ENCODE measurements at places on chromosomes 16 and 17.

GRCh38 chr16:81451753-81452680, 7.4 kb downstream of the CMIP start:
- DNase-seq: peak; percentile 75

- DNase-seq: no peak
Measured at GRCh38 chr17:64385187-64386083, 5.2 kb downstream of the PECAM1 start.

DNA sequence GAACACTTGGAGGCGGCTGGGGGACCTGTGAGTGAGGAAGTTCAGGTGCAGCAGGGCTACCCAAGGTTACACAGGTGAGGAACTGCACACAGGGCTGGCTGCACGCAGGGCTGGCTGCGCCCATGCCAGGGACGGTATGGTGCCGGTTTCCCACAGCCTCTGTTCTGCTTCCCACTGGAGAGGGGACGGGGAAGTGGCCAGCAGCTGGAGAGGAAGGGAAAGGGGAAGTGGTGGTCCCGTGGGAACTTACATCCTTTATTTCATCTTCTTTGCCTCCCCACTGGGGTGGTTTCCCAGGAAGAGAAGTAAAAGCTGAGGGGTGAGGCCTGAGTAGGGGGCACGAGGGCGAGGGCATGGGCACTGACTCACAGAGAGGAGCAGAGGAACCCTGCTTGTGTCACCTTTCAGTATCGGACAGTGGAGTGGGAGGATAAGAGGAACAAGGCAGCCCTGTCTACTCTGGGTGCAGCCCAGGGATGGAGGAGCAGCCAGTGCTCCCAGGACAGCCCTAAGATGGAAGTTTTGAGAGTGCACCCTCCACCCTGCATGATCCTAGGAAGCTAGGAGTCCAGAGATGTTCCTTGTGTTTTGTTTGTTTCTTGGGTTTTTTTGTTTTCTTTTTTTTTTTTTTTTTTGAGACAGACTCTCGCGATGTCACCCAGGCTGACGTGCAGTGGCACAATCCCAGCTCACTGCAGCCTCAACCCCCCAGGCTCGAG, 25.5 kb upstream of the CDH1 start:
- DNase-seq: peak; percentile 37

DNA sequence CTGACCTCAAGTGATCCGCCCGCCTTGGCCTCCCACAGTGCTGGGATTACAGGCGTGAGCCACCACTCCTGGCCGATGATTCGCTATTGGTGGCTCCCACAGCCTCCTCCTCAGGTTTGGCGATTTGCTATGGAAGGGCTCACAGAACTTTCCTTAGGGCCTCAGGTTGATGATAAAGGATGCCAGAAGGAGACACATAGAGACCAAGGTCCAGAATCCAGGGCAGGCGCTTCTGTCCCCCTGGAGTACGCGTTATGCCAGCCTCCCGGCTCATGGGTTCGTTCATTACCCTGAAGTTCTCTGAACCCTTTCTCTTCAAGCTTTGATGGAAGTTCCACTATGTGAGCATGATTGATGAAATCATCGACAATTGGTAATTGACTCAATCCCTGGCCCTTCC, 19.9 kb downstream of the LGALS3BP start:
- DNase-seq: no peak

- no peak for DNase-seq
Measured at GRCh38 chr17:58278661-58279015, 2.1 kb downstream of the MPO start.

GRCh38 chr17:37339321-37339720, 36.5 kb upstream of the C17orf78 start:
- peak; percentile 11 for DNase-seq

DNA sequence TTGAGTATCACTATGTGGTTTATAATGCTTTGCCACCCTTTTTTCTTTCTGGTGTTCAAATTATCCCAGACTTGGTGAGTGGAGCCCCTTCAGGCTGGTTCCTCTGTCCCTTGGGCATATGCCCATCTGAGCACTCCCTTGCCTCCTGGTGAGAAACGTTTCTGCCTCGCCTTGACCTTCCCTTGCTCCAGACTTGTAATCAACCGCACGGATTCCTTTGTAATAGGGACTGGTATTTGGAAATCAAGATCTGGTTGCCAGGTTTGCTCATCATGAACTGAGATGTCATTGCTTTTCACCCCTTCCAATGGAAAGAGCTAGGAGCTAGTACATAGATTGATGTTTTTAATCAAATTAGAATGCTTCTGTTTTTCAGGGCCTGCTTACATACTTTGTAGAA, 43.7 kb downstream of the SEC14L1 start:
- no peak for DNase-seq

- DNase-seq: no peak
Measured at GRCh38 chr16:89391-90302, 11.6 kb downstream of the MPG start.

DNA sequence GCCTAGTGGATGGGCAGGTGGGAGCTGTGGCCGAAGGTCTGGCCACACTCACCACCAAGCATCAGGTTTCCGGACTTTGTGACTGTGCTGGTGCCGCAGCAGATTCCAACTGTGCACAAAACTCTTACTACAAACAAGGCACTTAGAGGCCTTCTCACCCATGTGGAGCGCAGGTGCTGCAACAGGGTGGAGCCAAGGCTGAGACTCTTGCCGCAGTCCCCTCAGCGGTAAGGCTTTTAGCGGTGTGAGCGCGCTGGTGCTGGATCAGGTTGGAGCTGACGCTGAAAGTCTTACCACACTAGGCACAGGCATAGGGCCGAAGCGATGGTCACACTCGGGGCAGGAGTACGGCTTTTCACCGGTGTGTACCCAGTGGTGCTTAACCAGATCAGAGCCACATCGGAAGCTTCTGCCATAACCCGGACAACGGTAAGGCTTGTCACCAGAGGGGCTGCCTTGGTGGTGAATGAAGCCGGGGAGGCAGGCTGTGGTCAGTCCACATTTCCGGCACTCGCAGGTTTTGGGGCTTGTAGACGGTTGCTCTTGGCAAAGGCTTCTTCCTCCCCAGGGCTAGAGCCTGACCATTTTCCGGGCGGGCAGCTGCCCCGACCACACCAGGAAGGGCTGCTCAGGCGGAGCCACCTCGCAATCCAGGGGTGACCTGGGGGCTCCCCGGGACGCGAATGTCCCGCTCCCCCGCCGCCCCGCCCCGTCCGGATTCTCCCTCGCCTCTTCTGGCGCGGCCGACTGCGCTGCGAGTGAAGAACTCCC, 1.0 kb upstream of the ARMC5 start:
- DNase-seq: peak; percentile 34

DNA sequence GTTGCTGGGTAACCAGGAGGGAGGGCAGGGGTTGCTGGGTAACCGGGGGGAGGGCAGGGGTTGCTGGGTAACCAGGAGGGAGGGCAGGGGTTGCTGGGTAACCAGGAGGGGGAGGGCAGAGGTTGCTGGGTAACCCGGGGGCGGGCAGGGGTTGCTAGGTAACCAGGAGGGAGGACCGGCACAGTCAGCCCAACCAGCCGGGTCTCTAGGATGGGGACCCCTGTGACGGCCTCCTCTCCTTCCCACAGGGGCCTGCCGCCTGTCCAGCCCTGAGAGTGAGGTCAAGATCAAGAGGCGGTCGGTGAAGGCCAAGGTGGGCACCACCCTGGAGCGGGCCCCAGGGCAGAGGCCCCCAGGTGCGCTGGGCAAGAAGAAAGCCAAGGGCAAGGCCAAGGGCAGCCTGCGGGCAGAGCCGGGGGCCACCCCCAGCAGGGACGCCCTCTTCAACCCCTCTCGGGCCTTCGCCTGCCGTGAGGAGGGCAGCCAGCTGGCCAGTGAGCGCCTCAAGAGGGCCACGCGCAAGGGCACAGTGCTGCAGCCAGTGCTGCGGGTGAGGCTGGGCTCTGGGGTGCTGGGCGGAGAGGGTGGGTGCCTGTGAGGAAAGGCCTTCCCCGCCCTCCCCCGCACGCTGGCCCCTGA, 54.6 kb downstream of the ACTG1 start:
- no peak for DNase-seq

GRCh38 chr16:6636457-6636856, 696.2 kb upstream of the RBFOX1 start:
- DNase-seq: no peak

GRCh38 chr16:8893426-8893825, 11.3 kb downstream of the LITAFD start:
- DNase-seq: no peak

DNA sequence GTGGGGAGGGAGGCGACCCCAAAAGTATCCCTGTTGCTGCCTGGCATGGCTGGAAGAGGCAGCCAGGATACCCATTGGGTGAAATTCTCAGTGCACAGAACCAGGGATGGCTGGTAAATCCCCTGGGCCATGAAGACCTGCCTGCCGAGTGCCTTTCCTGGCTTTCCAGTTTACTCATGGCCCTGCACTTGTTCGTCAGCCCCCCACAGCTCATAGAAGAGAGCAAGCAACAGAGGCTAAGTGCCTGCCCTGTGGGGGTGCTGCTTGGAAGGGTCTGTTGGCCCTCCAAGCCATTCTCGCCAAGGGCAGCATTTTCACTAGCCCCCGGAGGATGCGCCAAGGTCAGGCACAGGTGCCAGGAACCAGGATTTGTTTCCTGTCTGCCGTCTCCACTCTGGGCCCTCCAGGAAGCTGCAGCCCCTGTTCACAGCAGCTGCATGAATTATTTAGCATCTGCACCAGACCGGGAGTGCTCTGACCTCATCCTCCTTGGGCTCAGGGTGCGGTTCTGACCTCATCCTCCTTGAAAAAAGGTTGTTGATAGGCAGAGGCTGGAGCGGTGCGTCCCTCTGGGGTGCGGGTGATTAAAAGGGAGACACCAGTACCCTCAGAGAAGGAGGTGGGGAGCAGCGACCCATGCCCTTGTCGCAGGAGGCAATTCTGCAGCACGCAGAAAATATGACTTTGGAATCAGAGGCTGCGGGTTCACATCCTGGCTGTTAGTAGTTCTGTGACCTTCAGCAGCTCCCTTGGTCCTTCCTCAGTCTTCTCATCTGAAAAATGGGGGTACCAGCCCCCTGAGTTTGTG, 14.2 kb upstream of the CD300A start:
- DNase-seq: no peak

GRCh38 chr17:68398691-68399637, 58.3 kb downstream of the WIPI1 start:
- peak; percentile 45 for DNase-seq

DNA sequence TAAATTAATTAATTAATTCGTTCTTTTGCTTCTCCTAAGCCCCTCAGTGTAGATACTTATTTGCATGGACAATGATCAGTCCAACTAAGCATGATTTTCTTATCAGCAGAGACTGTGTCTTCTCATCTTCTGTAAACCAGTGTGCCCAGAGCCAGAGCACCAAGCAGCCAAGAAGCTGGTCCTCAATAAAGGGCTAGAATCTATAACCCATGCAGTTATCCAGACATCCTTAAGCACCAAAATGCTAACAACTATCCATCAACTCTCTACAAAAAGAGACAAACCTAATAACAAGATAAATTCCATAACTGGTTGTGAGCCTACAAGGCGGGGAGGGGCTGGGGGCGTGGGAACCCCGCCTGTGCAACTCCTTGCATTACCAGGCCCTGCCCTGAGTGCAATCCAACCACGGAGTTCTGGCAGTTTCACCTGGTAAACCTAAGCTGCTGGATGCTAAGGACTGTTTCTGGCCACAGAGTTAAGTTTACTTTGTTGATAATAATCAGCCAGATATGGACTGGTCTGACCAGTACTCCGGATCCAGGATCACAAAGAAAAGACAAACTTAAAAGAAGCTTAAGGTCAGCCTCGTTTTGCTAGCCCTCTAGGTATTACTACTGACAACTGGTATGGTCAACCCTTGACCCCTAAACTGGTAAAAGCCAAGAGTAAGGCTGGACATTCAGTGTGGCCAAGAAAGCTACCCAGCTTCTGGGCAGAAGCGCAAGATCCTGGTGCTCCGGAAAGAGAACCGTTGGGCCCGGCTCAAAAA, 51.5 kb downstream of the ZFHX3 start:
- DNase-seq: no peak

GRCh38 chr16:65833171-65833871, 533.2 kb upstream of the CDH5 start:
- DNase-seq: no peak

- no peak for DNase-seq
Measured at GRCh38 chr16:9048302-9048700, 43.1 kb upstream of the HAPSTR1 start.

DNA sequence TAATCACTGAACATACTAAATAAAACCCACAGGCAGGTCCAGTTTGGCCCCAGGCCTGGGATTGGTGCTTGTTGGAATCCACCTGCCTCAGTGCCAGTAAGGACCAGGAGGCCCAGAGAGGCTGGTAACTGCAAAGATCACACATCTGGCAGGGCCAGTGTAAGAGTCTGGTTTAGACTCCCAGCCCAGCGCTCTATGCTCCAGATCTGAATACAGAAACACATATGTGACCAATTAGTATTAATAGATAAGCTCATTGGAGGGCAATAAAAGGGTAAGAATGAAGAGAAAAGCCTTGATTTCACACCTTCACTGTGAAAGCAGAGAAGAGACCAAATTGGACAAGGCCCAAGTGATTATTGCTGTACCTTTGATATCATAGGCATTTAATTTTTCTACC, 13.6 kb upstream of the CCDC182 start:
- DNase-seq: no peak

- no peak for DNase-seq
Measured at GRCh38 chr16:50103764-50104163, 38.0 kb downstream of the HEATR3 start.

GRCh38 chr17:50728112-50728429, 8.7 kb downstream of the LUC7L3 start:
- no peak for DNase-seq

DNA sequence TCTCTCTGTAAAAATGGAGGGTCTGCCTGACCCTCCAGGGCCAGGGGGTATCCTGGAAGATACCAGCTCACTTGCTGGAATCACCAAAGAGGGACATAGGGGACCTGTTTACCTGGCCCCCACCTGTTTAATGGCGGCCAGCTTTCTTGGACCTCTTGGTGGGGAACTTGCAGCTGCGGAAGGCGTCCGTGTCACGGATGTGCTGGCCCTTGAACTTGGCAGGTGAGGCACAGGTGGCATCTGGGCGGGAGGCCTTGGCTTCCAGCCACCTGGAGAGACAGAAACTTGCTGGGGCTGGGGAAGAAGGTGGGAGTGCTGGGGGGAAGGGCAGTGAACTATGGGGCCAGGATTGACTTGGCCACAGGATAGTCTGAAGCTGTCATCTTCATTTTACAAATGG, 3.5 kb downstream of the CHAD start:
- no peak for DNase-seq

- no peak for DNase-seq
Measured at GRCh38 chr17:2064147-2064489, 9.2 kb downstream of the HIC1 start.

GRCh38 chr17:8701754-8702153, 42.9 kb downstream of the CCDC42 start:
- no peak for DNase-seq

DNA sequence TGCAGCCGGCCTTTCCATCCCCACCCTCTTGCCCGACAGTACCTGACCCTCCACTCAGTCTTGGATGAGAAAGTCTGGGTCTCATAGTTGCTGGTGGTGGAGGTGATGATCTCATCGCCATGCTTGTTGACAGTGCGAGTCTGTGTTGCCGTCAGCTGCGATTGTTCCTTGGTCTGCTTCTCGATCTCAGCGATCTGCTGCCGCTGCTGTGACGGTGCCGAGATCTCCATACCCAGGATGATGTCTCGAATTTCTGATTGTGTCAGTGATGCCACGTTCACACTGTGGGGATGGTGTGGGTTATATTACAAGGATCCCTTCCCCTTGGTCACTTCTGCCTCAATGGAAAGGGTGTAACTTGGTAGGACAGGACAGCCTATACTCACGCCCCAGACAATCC, 4.1 kb upstream of the RILP start:
- DNase-seq: no peak

Data from pons (tissue), 1 donor.